ENCODE measurements at places on chromosomes 11 and 22.

GRCh38 chr22:36300396-36301212, 47.7 kb downstream of the APOL1 start:
- no peak for DNase-seq

DNA sequence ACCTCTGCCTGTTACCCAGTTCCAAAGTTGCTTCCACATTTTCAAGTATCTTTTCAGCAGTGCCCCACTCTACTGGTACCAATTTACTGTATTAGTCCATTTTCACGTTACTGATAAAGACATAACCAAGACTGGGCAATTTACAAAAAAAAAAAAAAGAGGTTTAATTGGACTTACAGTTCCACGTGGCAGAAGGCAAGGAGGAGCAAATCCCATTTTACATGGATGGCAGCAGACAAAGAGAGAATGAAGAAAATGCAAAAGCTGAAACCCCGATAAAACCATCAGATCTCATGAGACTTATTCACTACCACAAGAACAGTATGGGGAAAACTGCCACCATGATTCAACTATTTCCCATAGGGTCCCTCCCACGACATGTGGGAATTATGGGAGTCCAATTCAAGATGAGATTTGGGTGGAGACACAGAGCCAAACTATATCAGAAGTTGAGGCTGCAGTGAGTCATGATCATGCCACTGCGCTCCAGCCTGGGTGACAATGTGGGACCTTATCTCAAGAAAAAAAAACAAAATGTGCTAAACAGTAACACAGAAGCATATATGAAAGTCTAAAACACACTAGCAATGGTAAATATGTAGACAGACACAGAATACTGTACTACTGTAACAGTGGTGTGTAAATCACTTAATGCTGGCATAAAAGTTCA, 190.3 kb upstream of the ZC3H12C start:
- DNase-seq, result no peak

DNA sequence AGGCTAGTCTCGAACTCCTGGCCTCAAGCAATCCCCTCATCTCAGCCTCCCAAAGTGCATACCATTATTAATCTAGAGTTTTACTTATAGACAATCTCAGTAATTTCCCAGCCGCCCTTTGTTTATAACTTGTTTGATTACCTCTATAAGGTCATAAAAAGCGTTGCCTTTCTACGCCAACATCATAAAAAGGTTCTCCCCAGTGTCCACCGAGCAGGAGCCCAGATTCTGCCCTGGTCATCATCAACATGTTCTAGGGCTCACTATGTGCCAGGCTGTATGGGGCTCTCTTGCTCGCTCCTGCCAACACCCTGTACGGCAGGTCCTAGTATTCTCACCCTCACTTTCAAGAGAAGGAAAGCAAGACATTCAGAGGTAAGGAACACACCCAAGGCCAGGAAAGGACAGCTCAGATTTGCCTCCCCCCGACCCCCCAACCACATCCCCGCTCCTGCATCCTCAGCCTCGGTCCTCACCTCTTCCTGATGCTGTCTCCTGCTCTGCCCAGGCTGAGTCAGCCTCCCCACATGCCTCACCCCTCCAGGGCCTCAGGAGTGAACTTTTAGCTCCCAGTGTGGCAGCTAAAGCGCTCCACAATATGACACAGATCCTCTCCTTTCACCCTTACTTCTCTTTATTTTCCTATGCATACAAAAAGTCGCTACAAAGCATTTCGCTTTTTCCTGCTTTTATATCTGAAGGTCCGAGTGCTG, 14.3 kb downstream of the ARFGAP3 start:
- no peak for DNase-seq

DNA sequence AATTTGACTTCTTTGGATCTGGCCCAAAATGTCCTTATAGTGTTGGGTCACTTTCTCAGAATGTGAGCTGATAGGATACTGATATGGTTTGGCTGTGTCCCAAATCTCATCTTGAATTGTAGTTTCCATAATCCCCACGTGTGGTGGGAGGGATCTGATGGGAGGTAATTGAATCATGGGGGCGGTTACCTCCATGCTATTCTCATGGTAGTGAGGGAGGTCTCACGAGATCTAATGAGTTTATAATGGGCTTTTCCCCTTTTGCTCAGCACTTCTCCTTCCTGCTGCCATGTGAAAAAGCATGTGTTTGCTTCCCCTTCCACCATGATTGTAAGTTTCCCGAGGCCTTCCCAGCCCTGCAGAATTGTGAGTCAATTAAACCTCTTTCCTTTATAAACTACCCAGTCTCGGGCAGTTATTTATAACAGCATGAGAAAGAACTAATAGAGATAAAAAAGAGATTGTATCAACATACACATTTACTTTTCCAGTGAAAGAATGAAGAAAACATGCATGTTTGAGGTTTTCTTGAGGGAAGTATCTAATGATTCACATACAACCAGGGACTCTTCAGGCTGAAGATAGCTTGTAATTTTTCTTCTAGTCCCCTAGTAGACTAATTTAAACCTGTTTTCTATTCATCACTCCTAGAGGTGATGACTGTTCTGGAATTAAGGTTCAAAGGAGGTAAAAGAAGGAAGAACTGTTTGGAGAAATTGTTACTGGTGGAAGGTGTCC, 17.3 kb upstream of the CSTF3 start:
- no peak for DNase-seq

DNA sequence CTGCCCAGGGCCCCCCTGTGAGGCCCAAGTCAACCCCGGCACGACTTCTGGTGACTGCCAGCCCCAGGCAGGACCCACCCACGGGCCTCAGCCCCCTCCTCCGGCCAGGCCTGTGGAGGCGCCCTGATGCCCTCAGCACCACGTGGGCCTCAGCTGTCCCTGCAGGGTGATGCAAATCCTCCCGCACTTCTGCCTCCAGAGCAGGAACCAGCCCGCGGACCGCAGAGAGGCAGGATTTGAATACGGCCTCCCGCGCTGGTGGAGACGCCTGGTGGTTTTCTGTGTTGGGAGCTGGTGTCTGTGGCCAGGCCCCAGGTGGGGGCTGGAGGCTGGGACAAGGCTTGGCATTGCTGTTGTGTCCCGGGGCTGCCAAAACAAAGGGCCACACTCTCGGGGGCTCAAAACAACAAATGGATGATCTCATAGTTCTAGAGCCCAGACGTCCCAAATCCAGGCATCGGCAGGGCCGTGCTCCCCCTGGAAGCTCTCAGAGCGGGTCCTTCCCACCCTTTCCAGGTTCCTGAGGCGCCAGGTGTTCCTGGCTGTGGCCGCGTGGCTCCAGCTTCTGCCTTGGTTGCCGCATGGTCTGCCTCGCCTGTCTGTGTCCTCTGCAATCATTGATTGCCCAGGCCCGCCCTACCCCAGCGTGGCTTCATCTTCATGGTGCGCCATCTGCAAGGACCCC, 19.4 kb downstream of the TRPM5 start:
- no peak for DNase-seq

DNA sequence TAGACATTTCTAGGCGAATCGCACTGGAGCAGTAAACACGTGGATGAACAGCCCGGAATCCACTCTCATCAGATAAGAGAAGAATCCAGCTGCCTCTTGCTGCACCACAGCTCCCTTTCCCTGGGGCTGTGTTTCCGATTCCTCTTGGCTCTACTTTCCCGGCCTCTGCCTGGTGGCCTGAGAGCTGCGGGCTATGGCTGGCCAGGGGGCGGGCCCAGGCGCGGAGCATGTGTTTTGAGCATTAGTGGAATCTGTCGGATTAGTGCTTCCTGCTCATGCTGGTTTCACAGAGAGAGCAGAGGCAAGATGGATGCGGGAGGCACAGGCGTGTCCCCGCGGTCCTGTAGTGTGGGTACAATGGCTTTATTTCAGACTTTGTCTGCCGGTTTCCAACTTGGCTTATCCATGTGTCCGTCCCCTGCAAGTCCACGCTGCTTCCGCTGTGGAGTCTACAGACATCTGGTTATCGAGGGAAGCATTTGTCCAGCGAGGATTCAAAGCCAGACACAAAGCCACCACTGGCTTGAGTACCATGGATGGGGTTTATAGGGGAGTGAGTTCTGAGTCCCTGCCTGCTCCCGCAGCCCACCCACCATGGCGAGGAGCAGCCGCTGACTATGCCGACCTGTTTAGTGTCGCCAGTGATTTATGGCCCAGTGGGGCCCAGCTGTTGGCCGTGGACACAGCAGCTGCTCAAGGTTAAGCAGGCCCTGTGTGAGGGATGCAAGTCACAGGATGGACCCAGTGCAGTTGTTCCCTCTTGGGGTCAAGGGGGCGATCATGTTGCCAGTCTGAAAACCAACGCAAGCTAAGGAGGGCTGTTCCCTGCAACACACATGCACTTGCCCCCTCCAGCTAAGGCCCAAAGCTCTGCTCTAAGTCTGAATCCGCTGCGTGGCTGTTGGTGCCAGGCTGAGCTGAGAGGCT, 43.3 kb upstream of the EP300 start:
- DNase-seq, result no peak

- DNase-seq, result no peak
These were observed 90.3 kb upstream of the MTMR2 start for GRCh38 chr11:96014217-96014616.

DNA sequence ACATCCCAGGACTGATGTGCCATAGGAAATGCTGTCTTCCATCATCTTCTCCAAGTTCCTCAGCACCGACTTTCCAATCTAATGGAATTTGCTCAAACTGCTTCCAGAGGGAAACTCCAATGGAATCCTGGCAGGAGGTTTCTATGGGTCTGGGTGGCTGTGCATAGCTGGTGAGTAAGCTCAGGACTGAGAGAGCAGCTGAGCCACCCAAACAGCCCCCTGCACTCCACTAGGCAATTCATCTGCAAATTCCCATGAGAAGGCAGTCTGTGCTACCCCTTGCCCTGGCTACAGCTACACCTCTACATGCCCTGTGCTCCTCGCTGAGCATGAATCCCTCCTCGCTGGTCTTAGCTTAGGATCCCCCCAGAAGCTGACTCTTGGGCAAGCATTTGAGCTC, 127.9 kb upstream of the CSNK2A3 start:
- no peak for DNase-seq

All from stimulated activated CD8-positive, alpha-beta memory T cell treated with anti-CD3 and anti-CD28 coated beads, Interleukin-7, amount 100 ng/mL, for 1 hour (primary cell).